Suppressor macrophage treated with lipopolysaccharide for 1 hour (primary cell): ENCODE measurements at places on chromosomes 11 and 22.

- DNase-seq: peak; percentile 32
Measured at GRCh38 chr22:28395920-28396753, 283.5 kb downstream of the TTC28 start.

GRCh38 chr11:19723572-19724342 lies 11.1 kb downstream of the NAV2 start:
- no peak for DNase-seq

- DNase-seq: no peak
Measured at GRCh38 chr22:31933816-31934482, 10.4 kb upstream of the YWHAH start.

DNA sequence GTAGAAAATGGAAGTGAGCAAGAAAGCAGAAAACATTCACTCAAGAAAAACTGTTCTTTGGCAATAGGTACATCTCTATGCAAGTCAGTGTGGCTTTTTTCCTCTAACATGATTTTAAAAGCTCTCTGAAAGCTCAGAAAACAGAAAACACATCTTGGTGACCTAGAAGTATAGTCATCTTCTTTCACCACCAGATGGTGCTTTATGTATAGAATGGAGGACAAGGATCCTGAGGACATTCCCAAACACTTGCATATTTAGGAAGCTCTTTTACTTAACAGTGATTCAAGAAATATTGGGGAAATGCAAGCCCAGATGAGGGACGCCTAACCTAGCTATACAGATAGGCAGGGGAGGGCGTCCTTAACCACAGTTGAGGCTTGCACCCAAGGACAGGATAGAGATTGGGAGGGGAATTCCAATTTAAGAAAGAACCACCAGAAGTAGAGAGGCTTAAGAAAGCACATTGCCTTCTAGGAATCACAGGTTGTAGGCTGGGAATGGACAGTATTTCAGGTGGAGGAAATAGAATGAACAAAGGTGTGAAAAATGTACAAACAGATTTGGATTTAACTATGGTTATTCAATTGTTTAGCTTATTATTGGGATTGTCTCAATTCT lies 13.8 kb upstream of the CCDC81 start:
- DNase-seq: peak; percentile 12

DNA sequence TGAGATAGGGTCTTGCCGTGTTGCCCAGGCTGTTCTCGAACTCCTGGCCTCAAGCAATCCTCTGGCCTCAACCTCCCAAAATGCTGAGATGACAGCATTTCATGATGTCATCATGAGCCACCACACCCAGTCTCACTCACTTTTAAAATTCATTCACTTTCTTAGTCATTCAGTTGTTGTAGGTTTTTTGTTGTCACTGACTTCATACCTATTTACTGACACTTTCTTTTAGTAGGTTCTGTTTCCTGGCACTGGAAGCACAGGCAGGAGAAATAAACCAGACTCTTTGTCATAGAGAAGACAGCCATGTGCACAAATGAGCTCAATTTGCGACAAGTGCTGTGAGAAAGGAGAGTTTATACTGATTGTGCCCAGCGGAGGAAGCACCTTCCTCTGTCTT lies 10.5 kb downstream of the ART5 start:
- no peak for DNase-seq

DNA sequence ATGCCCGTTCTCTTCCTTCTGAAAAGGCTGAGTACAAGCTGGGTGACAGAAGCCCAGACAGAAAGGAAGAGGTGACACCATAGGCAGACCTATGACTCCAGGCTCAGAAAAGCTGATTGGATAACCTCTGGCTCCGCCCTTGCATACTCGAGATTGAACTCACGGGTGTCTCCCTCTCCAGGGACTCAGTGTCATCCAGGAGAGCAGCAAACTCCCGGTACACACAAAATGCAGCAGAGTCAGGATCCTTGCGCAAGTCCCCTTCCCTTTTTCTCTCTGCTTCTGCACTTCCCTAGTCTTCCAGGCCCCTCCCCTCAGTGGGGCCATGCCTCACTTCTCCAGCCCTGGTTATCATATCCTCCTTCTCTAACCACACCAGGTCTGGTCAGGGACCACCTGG lies 9.8 kb downstream of the SCN4B start:
- peak; percentile 77 for DNase-seq

- no peak for DNase-seq
Measured at GRCh38 chr11:70001246-70001645, 76.9 kb upstream of the ANO1 start.

GRCh38 chr11:115581871-115582639 lies 77.8 kb upstream of the CADM1 start:
- DNase-seq: peak; percentile 20

DNA sequence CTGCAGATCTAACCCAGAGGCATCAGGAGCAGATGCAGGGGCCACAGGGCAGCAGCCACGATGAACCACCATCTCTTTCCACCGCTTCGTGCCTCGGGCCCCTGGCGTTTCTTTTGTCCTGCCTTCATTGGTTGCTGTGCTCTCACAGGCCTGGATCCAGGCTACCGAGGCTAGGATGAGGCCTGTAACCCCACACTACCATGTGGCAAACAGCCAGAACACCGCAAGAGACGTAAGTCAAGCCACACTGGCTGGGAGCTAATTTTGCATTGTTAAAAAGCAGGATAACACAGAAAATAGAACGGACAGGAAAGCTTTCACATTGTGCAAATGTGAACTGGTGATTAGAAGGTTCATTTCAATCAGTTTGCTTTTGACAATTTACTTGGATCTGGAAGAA lies 15.7 kb upstream of the ARFGAP3 start:
- DNase-seq: no peak

DNA sequence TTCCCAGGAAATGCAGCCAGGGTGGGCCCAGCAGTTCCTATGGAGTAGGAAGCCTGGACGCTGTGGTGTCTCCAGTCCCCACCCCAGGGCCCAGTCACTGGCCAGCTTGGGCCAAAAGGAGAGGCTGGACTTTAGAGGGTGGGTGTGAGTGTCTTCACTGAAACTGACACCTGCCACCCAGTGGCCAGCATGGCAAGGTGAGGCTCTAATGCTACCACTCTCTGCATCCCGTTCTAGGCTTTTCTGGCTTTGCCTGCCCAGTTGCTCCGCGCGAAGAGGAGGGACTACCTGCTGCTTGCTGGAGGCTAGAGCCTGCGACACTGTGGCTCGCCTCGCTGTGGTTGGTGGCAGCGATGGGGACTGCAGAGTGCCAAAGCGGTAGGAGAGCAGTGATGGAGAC lies 35.4 kb downstream of the C22orf42 start:
- DNase-seq: no peak

- peak; percentile 67 for DNase-seq
Measured at GRCh38 chr11:33515347-33515746, 185.3 kb downstream of the C11orf91 start.

DNA sequence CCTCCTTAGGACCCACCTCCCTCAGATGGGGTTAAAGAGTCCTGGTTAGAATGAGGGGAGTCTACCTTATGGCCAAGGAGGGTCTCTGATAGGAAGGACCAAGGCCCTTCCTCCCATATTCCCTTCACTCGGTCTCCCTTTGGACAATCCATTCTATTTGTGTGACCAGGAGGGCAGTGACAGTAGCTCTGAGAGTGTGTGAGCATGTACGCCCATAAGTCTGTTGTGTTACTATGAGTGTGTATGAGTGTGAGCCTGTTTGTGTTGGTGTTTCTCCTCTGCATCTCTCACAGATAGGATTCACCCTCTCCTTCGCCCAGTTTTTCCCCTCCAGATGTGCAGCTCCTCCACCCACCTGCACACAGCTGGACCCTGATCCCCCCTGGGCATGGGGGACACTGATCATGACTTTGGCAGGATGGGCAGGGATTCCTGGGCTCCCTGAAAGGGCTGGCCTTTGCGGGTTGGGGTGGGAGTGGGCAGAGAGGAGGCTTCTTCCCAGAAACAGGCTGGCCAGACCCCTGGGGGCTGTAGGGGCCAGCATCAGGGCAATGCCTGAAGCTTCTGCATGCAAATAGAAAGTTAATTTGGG lies 14.5 kb downstream of the PHLDB1 start:
- DNase-seq: no peak

- DNase-seq: no peak
Measured at GRCh38 chr22:30132290-30132996, 52.2 kb downstream of the HORMAD2 start.

DNA sequence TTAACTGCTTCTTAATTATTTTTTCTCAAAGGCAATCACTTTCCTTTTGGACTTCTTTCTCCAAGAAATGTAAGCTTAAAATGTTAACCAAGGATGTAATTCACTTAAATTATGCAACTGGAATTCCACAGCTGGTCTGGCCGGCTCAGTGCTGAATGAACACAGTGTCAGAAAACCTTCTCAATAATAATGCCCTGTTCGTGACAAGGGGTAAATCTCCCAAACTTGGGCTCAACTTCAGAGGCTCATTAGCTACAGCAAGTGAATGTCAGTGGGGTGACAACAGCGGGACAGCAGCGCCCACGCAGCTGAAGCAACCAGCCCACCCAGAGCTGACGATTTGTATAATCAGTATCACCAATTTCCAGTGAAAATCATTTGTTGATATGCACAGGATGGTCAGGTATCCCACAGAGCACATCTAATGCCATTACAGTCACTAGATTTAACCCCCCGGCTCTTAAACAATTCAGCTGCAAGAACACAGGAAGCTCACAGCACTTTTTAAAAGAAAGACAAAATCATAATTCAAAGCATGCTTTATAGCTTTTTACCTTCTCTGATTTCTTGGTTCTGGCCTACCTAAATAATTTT lies 704.8 kb downstream of the DLG2 start:
- no peak for DNase-seq

DNA sequence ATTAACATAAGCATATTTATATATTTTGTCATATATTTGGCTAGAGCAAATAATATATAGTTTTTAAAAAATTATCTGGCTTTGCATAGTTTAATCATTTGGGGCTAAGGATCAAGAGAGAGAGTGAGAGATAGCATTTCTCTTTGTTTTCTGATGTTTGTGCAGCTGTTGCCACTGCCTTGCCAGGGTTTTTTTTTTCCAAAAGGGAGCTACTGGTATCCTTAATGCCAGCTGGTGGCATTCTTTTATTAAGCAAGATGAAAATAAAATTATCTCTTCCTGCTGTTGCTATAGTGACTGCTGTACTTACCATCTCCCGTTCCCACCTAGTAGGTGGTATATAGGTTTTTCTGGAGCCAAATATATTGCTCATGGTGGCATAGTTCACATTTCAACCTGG lies 793.3 kb upstream of the ARHGAP42 start:
- DNase-seq: no peak

DNA sequence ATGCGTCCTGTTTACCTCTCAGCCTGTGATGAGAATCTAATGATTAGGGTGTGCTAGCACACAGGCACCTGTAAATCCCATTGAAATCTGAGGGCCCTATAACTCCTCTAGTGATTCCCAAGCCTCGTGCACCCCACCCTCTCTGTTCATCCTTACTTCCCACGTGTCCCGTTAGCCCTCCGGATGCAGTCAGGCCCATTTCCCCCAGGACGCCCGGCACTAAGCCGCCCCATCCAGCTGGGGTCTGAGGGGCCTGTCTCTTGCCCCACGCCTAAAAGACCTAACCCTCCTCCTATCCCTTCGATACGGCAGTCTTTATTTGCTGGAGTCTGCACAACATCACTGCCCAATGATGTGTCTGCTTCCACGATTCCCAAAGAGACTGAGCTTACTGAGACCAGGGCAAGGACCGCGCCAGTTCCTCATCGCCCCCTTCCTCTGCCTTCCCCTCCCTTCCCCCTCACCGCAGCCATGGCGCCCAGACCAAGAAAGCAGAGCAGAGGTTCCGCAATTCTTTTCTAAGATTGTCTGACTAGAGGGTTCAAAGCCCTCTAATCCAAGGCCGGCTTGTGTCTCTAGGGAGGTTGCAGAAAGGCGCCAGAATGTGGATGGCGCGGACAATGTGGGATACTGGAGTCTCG lies 1.1 kb upstream of the FADS2 start:
- peak; percentile 81 for DNase-seq

- no peak for DNase-seq
Measured at GRCh38 chr22:44286646-44287045, 26.1 kb downstream of the SHISAL1 start.

DNA sequence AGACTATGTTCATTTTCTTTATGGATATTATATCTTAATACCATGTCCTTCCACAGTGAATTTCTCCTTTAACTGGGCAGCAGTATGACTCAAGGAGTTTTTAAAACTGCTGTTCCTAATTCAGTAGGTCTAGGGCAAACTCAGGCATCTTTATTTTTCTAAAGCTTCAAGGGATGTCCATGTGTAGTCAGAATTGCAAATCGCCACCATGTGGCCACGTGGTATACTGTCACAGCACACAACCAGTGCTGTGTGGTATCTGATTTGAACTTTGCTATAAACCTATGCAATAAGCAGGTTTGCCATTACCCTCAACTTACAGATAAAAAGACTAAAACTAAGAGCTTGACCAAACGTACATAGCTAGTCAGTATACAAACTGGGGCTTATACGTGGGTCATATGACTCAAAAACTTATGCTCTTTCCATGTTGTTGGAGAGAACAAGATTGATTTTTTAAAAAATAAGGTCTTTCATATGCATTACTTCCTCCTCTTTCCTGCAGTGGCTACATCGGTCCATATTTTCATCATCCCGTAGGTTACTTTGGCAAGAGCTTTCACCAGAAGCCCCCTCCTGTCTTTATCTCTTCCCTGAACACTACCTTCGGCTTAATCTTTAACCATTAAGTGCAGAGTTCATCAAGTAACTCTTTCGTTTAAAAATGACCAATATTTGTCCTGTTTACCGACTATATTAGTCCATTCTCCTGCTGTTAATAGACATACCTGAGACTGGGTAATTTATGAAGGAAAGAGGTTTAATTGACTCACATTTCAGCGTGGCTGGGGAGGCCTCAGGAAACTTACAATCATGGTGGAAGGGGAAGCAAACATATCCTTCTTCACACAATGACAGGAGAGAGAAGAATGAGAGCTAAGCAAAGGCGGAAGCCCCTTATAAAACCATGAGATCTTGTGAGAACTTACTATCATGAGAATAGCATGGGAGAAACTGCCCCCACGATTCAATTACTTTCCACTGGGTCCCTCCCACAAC lies 8.0 kb upstream of the HTATIP2 start:
- DNase-seq: peak; percentile 57

GRCh38 chr11:111513240-111513605 lies 1.0 kb upstream of the BTG4 start:
- no peak for DNase-seq

- DNase-seq: no peak
Measured at GRCh38 chr22:31103111-31103510, 4.3 kb downstream of the SELENOM start.

- DNase-seq: no peak
Measured at GRCh38 chr11:16958833-16959232, 55.4 kb downstream of the PLEKHA7 start.

GRCh38 chr11:2287091-2287490 lies 14.6 kb downstream of the C11orf21 start:
- DNase-seq: peak; percentile 26
